Peyer's patch (tissue), 4 donors: ENCODE measurements at places on chromosomes 5 and 9. TPM values are rescaled to one million over a fixed set of nuclear protein-coding genes. Genes with fewer than 3 reads are reported as not detected.

Gene SUSD1
- total RNA-seq, result 26.3 TPM

Gene LCN12
- total RNA-seq, result 8.7 TPM

Gene NCS1
- total RNA-seq, result 6.6 TPM

Gene UNC5A
- not detected for total RNA-seq

Gene SPATA6L
- total RNA-seq, result 19.0 TPM

Gene LYSMD3
- 10.8 TPM for total RNA-seq

Gene TAS2R1
- total RNA-seq, result not detected

Gene SPINK1
- total RNA-seq, result 175 TPM

Gene DMRT3
- not detected for total RNA-seq

Gene ARSK
- total RNA-seq, result 0.76 TPM

Gene SLC36A2
- total RNA-seq, result not detected

Gene MSX2
- total RNA-seq, result 2.1 TPM

Gene IL9
- not detected for total RNA-seq

Gene TRAF1
- 8.7 TPM for total RNA-seq
